Substantia nigra (tissue), 51 donors: ENCODE measurements at places on chromosomes 7 and 10.

DNA sequence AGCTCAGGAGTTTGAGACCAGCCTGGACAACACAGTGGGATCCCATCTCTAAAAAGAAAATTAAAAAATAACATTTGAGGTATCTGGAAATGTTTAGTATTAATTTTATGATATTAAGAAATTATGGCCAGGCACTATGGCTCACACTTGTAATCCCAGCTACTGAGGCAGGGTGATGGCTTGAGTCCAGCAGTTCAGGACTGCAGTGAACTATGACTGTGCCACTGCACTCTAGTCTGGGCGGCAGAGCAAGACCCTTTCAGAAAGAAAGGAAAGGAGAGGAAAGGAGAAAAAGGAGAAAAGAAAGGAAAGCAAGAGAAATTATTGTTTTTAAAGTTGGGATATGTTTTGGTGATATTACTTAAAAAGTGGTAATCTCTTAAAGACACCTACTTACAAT, 2.5 kb upstream of the CCDC186 start:
- no peak for DNase-seq

DNA sequence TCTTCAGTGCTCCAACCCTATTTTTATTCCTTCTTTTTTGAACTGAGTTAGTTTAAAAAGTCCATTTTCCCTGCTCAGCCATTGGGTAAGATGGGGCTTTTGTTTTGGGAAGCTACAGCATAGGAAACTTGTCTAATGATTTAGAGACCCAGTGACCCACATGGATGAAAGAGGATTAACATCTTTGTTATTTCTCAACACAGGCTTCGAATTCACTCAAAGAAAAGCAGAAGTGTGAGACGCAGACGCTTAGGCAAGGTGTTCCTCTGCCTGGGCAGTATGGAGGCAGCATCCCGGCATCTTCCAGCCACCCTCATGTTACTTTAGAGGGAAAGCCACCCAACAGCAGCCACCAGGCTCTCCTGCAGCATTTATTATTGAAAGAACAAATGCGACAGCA, 152.0 kb downstream of the HDAC9 start:
- no peak for DNase-seq

GRCh38 chr7:2799253-2799652, 44.9 kb downstream of the GNA12 start:
- DNase-seq: no peak

DNA sequence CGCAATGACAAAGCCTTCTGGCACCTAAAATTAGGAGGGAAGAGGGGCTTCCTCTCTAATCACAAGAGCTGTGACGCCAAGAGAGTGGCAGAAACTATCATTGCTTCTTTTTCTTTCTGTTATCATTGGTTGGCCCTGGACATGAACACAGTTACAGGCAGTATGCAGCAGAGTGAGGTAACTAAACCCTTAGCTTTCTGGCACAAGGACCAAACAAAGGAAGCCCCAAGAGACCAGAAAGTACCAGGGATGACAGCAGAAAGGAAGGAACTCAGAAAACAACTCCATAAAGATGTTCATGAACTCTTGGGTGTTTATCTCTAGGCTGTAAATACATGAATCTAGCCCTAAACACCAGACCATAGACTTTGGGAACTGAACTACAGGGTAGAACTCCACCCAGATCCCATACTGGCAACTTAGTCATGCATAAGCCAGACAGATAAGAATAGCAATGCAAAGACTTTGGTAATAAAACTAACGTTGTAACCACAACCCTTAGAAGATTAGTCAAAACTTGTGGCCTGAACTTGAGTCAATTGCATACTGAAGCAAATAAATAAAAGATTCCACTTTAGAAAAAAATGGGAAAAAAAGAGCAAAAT, 195.7 kb upstream of the PTN start:
- DNase-seq: no peak

DNA sequence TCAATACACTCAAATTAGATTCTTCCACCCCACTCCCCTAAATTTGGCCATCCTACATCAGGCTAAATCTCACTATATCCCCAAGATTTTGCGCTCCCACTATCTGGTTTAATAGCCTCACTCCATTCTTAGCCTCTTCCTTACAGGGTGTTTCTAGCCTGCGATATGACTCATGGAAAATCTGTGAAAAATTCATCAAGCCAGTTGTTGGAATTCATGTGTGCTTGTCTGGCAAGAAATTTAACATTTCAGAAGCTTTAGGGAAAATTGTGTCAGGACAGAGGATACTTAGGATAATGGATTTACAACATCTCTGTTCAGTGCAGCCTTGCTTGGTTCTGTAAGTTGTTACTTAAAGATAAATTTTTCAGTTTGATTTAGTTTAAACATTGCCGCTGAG, 1249.9 kb upstream of the AUTS2 start:
- DNase-seq: no peak
